ENCODE measurements at places on chromosomes 6 and 20.
A peak's percentile ranks its signal among the peaks of the same experiment; 100 is the strongest.

DNA sequence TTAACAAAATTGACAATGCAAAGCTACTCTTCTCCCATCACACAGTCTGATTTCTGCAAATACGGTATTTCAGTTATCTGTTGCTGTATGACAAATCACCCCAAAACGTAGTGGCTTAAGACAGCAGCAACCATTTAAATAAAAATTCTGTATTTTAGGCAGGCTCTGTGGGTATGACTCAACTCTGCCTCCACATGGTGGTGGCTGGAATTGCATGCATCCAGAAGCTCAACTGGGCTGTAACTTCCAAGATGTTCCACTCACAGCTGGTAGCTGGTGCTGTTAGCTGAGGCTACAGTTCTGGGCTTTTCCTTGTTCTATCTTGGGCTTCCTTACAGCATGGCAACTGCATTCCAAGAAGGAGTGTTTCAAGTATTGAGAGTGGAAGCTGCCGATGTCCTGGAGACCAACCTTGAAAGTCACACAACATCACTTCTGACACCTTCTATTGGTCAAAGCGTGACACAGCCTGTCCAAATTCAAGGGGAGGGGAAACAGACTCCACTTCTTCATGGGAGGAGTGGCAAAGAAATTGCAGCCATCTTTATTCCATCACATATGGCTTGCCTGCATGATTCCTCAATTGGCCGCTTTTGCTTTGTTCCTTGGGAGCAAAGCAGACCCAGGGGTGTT is 39.7 kb upstream of the TULP1 start:
- DNase-seq = peak; percentile 11

- DNase-seq = no peak
Measured at GRCh38 chr20:36277546-36277945, 28.6 kb upstream of the DLGAP4 start.

GRCh38 chr20:50734730-50735679 is 3.6 kb downstream of the PARD6B start:
- DNase-seq = no peak

GRCh38 chr20:17676942-17677341 is 5.1 kb downstream of the RRBP1 start:
- DNase-seq = no peak

- no peak for DNase-seq
Measured at GRCh38 chr20:39110819-39111136, 148.6 kb downstream of the DHX35 start.

DNA sequence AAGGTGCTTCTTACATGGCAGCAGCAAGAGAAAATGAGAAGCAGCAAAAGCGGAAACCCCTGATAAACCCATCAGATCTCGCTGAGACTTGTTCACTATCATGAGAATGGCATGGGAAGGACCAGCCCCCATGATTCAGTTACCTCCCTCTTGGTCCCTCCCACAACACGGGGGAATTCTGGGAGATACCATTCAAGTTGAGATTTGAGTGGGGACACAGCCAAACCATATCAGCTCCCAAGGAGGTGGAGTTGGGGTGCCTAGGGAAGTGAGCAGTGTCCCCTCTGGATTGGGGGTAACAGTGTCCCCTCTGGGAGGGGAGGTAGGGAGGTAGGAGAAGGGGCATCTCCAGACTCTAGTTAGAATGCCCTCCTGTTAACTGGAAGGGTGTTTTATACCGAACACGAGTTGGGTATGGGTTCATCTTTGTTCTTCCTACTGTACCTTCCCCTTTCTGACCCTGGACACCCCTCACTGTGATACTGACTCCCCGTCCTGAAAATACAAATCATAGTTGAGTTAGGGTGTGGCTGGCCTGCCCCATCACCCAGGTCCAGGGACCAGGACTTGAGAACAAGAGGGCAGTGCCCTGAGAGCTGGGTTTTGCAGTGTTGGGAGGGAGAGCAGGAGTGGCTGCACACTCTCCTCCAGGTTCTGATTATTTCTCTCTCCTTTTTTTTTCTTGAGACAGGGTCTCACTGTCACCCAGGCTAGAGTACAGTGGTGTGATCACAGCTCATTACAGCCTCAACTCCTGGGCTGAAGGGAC is 62.0 kb downstream of the EFCAB8 start:
- no peak for DNase-seq

DNA sequence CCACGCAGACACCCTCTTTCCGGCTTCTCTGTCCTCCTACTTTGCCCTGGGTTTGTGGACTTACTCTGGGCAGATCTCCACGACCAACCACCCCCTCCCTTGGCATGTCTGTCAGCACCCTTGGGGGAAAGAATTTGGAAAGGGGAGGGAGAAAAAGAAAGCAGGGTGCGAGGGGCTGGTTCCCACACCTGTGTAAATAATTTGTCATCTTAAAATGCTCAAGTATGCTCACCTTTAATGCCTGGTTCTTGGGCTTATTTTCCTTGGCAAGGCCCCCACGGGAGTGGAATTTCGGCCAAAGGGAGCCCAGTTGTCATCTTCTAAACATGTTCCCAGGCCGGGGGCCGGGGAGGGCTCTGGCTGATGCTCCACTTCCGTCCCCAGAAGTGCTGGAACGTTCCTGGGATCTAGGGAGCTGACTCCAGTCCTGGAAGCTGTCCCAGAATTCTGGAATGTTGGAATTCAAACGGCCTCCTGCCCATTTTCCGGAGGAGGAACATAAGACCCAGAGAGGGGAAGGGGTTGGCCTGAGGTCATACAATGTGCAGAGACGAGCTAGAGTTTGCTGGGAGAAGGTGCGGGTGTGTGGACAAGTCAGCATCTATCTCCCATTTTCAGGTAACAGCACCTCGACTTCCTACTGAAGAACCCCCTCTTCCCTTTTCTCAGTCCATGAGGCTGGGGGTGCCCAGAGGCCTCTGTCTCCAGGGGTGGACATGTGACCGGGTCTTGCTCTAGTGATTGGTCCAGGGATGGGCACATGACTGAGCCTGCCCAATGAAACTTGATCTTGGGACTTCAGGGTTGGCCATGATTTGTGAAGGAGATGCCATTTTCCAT is 122.3 kb downstream of the CEBPB start:
- DNase-seq = peak; percentile 92

DNA sequence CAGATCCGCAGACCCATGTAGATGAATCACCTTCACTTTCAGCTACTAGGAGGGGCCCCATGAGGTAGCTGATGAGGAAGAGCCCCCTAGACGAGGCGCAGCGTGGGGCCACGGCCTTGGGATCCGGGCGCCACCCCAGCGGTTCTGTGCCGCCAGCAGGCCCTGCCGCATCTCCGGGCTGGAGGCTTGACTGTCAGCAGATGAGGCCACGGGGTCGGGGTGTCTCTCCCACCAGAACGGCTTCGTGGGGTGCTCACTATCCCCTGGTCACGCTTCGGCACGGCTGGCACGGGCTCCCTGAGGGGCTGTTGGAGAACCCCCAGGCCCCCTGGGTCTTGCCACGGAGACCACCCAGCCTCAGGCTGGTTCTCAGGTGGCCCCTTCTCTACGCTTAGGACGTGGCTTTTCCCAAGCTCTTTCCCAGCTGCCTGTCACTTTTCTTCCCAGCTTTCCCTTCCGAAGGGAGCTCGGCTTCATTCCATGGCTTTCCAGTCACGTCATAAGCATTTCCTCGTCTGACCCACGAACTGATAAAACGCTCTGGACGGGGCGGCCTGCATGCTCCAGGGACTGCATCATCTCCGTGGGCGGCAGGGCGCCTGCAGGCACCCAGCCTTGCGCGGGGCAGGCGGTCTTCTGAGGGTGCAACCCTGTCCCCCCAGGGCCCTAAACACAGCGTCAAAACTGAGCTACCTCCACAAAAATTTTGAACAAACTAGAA is 85.9 kb downstream of the THBS2 start:
- DNase-seq = peak; percentile 75

DNA sequence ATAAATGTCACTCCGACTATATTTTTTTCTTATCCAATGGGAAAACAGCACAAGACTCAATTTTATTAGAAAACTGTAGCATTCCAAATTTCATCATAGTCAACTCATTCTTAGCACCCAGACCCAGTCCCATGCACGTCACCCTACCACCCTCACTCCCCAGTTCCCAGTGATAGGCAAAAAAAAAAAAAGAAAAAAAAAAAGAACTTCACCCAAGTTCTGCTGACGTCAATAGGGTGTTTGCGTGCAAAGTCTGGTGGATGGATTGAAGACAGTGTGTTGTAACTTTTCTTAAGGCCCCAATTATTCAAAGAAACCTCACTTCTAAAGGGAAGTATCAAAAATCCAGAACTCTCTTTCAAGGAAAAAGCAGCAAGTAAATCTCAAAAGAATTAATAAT is 213.9 kb upstream of the PRDM1 start:
- DNase-seq = no peak

DNA sequence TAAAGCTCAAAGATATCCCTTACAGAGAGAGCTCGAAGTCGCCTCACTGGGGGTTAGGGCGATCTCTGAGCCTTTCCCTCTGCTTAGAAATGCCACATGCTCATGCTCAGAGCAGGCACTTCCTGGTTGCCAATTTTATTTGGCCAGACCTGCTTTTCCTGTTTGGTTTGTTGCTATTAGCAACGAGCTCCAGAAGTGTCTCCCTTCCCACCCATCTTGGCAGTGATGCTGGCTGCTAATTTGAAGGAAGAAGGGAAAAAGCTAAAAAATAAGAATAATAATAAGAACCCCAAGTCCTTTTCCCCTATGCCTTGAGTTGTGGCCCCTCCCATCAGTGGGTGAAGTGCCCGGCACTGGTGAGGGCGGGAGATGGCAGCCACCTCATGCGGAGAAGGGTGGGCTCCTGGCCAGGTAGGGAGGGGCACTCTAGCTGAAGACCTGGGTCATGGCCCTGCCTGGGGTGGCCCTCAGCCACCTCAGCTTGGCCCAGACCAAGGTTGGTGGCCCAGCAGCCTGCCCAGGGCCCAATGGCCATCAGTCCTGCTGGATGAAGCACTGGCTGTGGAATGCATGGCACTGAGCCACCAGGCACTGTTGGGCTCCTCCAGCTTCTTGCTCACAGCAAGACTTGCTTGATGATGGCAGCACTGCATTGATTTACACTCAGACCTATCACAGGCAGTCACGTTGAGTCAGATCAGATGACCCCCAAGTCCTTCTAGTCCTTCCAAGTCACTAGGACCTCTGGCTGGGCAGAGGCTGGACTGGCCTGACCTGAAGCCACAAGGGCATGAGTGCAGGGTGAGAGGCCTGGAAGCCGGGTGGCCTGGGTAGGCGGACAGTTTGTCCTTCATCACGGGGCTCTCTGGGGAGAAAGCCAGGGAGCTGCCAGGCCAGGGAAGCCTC is 79.0 kb downstream of the SYNJ2 start:
- peak; percentile 87 for DNase-seq

DNA sequence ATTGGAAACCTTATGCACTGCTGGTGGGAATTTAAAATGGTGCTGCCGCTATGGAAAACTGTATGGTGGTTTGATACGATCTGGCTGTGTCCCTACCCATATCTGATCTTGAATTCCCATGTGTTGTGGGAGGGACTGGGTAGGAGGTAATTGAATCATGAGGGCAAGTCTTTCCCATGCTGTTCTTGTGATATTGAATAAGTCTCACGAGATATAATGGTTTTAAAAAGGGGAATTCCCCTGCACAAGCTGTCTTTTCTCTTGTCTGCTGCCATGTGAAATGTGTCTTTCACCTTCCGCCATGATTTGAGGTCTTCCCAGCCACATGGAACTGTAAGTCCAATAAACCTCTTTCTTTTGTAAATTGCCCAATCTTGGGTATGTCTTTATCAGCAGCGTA is 4.9 kb downstream of the TAP2 start:
- DNase-seq = no peak

DNA sequence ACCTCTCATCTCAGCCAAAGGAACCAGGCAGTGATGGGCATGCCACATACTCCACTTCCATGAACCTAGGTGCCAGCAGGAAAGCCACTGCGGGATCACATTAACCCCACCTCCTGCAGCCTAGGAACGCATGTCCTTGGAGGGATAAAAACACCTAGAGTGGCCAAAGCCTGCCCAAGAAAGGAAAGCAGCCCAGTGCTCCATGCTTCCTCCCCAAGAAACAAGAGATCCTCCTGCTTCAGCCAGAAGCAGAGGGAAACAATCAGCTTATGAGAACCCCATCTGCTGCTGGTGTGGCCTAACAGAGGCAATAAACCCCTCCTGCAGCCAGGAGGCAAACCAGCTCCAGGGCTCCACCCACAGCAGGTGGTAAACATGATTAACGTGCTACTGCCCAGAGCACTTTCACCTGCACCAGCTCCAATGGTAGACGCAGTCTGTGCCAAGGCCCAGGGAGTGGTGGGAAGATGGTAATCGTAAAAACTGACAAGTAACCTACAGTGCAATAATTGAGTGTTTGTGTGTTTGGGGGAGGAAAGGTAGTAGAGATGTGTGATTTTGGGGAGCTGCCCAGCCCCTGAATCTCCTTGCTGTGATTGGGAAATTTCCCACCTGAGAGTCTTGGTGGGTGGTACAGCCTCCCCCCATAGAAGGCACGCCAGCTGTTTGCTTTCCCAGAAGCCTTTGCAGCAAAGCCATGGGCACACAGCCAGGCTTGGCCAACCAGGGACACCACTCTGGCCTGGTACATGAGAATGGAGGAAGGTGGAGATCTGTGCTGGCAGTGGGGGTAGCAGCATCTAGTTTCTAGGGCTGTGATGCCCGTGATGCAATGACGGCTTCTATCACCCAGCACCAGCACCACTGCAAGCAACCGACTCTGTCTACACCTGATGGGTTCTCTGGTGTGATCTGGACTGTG is 50.6 kb upstream of the TBC1D7 start:
- no peak for DNase-seq

DNA sequence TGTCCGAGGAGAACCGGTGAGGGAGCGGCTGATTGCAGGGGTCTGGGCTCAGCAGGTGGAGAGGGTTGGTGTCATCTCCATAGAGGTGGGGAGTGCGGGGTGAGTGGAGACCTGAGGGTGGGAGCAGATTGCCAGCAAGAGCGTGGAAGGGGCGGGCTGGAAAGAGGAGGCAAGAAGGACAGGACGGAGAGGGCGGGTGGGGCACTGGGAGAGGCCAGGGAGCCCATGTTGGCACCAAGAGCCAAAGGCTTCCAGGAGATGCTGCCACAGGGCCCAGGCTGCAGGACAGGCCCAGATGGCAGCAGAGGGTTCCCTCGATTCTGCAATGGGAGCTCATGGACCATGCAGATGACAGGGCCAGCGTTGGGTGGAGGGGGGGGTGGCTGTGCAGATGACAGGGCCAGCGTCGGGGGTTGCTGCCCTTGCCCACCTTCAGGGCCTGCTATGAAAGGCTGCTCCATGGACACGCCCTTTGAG is 105.4 kb downstream of the TMEM242 start:
- DNase-seq = no peak

DNA sequence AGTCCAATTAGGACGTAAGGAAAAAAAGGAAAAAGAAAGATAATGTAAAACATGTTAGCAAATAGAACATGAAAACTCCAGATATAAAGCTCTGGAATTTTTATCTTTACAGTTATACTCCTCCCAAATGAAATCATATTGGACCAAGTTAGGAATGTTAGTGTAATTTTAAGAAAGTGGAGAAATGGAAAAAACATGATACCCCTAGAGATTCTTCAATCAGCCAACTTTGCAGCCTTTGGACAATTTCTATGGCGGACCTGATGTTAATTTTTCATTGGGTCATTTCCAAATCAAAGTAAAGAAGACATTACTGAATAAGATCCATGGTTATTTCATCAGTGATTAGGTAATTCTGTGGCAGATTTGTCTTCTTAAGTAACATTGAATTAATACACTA is 748.7 kb downstream of the RFPL4B start:
- DNase-seq = no peak
